ENCODE measurements at places on chromosomes 6 and 20.
A peak's percentile ranks its signal among the peaks of the same experiment; 100 is the strongest.

DNA sequence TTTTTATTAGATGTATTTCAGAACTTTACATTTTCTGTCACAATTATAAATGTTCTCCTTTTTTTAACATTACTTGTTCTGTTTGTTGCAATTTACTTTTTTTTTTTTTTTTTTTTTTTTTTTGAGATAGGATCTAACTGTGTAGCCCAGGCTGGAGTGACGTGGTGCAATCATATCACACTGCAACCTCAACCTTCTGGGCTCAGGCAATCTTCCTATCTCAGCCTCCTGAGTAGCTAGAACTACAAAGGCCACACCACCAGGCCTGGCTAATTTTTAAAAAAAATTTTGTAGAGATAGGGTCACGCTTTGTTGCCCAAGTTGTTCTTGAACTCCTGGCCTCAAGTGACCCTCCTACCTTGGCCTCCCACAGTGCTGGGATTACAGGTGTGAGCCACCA lies 15.1 kb upstream of the MBOAT1 start:
- no peak for DNase-seq

GRCh38 chr6:91654793-91655192 lies 1067.9 kb upstream of the MAP3K7 start:
- no peak for DNase-seq

GRCh38 chr6:142902636-142903053 lies 42.3 kb downstream of the HIVEP2 start:
- DNase-seq = peak; percentile 82

GRCh38 chr6:46056906-46057529 lies 41.4 kb upstream of the CLIC5 start:
- no peak for DNase-seq

- DNase-seq = no peak
Observed at GRCh38 chr20:37161830-37162549, 17.1 kb upstream of the RPN2 start.

- DNase-seq = no peak
Observed at GRCh38 chr6:36169023-36170007, 27.2 kb upstream of the BRPF3 start.

GRCh38 chr6:138795809-138796603 lies at the start of gene ECT2L:
Gene ECT2L, plus strand, starts transcription at chr6:138796087. Its CDS starts 17,188 bp downstream, at chr6:138813275.
- no peak for DNase-seq

DNA sequence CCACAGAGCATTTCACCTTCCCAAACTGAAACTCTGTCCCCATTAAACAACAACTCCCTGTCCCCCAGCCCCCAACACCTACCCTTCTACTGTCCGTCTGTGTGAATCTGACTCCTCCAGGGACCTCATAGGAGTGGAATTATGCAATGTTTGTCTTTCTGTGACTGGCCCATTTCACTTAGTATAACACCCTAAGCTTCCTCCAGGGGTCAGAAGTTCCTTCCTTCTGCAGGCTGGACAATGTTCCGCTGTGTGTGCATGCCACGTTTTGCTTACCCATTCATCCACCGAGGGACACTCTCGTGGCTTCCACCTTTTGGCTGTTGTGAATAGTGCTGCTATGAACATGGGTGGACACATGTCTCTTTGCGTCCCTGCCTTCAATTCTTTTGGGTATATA lies 37.6 kb upstream of the MPC1 start:
- DNase-seq = no peak

DNA sequence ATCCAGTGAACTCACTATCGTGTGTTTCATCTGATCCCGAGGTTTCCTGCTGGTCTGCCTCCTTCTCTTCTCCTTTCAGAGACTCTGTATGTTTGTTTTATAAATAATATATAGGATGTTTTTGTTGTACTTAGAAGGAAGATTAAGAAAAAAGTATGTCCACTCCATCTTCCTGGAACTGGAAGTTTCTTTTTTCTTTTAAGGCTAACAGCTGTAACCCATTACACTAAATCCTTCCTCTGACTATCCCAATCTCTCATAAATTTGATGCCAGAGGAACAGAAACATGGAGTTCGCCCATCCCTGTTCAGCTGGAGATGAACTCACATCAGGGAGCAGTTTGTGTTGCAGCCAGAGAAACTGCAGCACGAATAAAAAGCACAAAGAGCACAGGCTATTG lies 20.7 kb downstream of the RIPK1 start:
- no peak for DNase-seq

- no peak for DNase-seq
Observed at GRCh38 chr6:138972226-138972665, 15.8 kb downstream of the REPS1 start.

- no peak for DNase-seq
Observed at GRCh38 chr6:37272834-37273566, 15.1 kb upstream of the TMEM217 start.

GRCh38 chr20:54431156-54431944 lies 44.0 kb upstream of the DOK5 start:
- DNase-seq = no peak

- no peak for DNase-seq
Observed at GRCh38 chr6:55617272-55617671, 38.3 kb upstream of the HMGCLL1 start.

DNA sequence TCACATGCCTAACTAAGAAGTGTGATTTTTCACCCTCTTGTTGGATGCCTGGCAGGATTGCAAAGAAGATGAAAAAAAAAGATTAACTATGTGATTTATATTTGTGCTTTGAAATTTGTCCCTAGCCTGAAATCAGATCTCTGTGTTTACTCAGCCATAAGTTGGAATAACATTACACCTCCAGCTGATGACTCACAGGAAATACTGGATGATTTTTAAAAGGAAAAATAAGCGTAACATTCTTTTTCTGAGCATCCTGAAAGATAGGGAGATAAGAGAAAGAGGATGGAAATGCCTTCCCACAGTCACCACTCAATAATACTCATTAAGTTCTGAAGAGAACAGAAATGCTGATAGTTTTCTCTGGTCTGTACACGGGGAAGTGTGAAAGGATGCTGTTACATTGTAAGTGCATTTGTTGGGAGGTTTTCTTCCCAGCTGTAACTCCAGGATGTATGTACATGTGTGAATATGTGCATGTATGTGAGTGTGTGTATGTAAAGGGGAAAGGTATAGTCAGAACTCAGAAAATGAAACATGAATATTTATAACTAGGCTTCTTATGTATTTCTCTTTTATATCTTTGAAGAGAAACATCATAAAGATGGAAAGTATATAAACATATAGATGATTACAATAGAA lies 37.4 kb upstream of the RIPPLY2 start:
- DNase-seq = no peak

DNA sequence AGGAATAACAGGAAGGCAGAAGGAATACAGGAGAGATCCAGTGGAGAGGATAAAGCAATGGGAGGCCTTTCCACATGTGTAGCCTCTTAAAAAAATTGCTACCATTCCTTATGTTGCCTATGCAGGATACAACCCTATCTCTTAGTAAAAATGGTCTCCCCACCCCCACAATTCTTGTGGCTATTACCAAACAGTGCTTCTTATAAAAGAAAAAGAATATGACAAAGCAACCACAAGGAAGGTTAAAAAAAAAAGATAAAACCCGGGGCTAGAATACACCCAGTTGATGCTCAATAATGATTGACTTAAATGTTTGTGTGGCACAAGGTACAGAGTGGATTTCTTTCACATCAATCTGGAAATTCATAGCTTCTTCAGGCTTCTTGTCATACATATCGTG lies 250.9 kb downstream of the HIVEP2 start:
- no peak for DNase-seq

DNA sequence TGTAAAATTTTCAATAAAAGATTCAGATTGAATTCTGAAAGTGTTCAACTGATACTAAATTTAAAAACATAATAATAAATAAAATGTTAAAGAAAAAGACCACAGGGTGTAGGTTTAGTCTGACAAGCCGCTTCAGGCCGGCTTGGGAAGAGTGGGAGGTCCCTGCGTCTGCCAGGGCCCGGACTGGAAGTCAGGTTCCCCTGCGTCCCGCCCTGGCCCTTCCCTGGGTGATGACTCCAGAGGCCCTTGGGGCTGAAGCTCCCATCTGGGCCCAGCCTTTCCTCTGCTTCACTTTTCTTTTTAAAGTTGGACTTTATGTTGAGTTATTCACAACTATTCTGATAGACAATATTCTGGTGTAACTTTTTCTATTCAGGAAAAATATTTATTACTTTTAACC lies 93.3 kb downstream of the SMOC2 start:
- DNase-seq = no peak

DNA sequence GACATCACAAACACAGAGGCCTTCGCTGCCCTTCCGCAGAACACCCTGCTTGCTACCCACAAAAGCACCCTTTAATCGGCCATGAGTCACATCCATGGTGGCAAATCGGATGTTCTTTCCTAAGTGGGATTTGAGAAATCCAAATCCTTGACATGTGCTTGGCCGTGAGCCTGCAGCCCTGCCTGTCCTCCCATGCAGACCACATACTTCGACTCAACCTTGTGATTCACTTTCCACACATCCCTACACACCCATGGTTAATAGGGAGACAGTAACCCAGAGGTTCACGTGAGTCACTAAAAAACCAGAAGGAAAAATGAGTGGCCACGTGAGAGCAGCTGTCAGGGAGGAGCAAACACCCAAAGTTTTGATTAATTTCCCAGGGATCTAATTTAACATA lies 19.4 kb downstream of the RAMACL start:
- no peak for DNase-seq

DNA sequence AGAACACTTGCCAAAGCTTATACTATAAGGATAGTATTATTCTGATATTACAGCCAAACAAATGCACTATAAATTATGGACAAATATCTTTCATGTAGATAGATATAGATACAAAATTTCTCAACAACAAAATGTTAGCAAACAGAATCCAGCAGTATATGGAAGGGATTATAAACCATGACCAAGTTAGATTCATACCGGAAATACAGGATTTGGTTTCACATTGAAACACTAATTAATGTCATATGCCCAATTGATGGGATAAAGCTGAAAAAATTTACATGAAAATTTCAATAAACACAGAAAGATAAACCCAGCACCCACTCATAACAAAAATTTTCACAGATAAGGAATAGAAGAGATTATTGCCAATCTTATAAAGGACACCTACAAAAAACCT lies 770.3 kb upstream of the SLC35B3 start:
- no peak for DNase-seq
